GM04504 (cell line): ENCODE measurements at places on chromosomes 2 and 18.

DNA sequence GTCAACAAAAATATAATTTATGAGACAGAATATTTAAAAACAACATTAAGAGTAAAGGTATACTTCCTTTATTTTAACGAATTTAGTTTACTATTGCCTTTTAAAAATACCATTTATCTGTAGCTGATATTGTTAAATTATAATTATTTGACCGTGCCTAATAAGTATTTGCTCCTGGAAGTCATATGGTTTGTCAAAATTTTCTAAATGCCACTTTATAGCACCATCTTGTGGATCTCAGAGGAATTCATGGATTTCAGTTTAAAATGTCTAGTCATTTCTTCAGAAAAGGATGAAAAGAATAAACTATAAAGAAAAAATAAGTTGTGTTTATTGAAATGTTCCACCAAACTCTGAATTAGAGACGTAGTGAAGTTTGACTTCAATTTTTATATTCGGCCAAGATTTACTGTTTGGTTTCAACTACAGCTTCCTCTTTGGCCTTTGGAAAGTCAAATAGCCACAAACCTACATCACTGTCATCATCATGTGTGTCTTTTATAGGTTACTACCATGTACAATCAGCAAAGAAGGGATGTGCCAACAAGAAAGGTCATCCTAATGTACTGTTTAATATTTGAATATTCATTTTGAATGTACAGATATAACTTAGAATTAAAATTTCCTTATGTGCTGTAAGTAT is 10.3 kb upstream of the FTCDNL1 start:
- DNase-seq = no peak

GRCh38 chr2:56515399-56515798 is 331.6 kb downstream of the CCDC85A start:
- DNase-seq = no peak

GRCh38 chr2:172672114-172672513 is 63.5 kb upstream of the RAPGEF4 start:
- DNase-seq = no peak

GRCh38 chr2:180969124-180969523 is 11.3 kb upstream of the UBE2E3 start:
- DNase-seq = no peak

DNA sequence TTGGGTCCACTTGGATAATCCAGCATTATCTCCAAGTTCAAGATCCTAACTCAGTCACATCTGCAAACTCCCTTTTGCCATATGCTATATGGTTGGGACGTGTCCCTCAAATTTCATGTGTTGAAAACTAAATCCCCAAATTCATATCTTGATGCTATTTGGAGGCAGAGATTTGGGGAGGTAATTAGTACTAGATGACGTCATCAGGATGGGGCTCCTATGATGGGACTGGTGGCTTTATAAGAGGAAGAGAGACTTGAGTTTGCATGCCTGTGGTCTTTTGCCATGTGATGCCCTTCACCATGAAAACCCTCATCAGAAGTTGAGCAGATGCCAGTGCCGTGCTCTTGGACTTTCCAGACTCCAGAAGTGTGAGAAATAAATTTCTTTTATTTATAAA is 16.8 kb upstream of the SMAD4 start:
- DNase-seq = no peak

GRCh38 chr2:198909525-198910267 is 548.0 kb downstream of the SATB2 start:
- DNase-seq = no peak

DNA sequence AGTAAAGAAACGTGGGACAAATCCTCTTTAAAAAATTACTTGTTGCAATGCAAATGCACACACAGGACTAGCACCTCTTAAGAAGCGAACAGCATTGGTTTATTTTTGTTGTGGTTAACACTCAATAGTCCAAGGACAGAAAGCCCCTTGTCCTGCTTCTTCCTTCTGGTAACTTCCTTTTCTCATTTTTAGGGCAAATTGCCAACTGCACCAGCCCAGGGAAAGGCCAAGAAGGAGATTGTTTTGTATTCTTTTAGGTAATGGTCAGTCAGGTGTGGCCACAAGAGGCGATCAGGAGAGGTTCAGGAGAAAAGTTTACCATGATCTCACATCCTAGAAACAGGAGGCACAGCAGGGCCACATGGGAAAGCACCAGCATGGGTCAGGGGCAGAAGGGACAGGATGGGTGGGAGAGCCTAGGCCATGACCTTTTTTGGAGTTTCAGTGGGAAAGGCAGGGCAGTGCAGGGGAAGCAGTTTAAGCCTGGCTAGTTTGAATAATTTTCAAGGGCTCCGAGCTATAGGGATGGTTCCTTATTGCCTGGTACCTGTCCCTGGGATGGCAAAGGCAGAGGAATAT is 73.0 kb downstream of the CHRNA1 start:
- no peak for DNase-seq
